ENCODE measurements at places on chromosomes 2 and 18.

DNA sequence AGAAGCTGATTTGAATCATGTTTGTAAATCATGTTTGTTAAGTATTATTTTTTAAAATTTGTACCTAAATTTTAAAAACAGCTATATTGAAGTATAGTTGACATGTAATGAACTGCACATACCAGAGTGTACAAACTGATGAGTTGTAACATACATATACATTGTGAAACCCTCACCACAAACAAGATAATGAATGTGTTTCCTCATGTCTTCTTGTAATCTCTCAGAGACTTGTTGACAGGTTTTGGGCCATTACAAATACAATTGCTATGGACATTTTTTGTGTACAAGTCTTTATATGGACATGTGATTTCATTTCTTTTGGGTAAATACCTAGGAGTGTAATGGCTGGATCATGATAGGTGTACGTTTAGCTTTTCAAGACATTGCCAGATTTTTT is 21.5 kb downstream of the WDR43 start:
- no peak for DNase-seq

DNA sequence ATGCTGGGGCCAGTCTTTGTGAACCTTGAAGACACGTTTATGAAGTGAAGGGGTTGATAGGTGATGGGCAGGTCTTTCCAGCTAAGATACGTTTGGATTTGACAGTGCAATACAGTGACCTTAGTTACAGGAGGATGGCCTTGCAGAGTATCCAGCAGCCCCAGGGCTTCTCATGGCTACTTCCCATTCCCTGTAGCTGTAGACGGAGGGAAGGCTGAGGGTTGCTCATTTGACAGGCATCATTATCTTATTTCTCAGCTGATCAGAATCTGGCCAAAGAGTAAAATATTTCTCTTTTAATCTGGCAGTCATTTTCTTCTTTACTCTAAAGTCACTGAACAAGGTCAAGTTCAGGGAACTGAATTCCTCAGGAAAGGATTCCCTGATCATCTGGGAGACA is 85.1 kb upstream of the RMDN2 start:
- no peak for DNase-seq

- DNase-seq = peak; percentile 31
Observed at GRCh38 chr2:37671009-37671815, at the start of gene CDC42EP3. Gene CDC42EP3, minus strand, starts transcription at chr2:37671642. Its CDS starts 25,055 bp downstream, at chr2:37646587.

- no peak for DNase-seq
Observed at GRCh38 chr2:237627441-237628246, at the start of gene LRRFIP1. Gene LRRFIP1, plus strand, starts transcription at chr2:237627587. Its CDS starts 58 bp downstream, at chr2:237627645.

DNA sequence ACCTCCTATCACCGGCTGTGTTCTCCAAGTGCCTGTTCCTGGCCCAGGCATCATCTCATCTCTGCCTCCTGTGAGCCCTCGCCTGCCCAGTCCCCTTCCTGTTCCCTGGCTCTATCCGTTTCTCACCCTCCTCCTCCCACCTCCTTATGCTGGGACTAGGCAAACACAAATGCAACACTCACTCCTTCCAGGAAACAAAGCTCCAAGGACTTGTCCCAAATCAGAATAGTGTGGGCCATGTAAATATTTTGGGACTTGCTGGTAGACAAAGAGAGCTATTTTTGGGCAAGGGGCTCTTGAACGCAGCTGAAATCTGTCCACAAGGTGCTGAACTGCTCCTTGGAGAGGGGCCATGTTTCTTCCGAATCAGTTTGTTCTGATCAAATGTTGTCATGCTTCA is 25.3 kb downstream of the MBP start:
- DNase-seq = no peak

DNA sequence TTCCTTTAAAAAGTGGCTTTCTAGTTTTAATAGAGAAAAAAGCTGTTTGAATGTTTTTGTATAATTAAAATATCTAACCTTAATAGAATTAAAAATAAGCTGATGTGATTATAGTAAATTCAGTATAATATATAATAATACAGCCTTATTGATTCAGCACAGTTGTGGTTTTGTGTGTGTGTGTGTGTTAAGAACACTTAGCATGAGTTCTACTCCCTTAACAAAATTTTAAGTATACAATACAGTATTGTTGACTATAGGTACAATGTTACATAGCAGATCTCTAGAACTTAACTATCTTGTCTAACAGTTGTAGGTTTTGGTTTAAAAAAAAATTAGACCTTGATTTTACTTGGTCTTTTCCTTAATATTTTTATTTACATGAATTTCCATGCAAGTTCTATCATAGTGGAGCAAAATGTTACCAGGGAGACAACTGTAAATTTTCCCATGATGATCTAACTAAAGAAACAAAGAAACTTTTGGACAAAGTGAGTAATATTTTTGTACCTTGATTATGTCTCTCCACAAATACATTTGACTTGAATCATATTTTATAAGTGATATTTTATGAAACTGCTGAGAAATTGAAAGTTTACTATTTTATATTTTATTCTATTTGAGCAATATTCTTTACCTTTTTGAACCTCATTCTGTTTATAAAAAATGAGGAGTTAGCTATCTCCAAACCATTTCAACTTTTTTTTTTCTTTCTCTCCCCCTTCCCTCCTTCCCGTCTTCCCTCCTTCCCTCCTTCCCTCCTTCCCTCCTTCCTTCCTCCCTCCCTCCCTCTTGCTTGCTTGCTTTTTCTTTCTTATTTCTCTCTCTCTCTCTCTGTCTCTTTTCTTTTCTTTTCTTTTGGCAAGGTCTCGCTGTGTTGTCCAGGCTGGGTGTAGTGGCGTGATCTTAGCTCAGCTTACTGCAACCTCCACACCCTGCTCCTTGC is 46.3 kb downstream of the ZC3H6 start:
- no peak for DNase-seq

DNA sequence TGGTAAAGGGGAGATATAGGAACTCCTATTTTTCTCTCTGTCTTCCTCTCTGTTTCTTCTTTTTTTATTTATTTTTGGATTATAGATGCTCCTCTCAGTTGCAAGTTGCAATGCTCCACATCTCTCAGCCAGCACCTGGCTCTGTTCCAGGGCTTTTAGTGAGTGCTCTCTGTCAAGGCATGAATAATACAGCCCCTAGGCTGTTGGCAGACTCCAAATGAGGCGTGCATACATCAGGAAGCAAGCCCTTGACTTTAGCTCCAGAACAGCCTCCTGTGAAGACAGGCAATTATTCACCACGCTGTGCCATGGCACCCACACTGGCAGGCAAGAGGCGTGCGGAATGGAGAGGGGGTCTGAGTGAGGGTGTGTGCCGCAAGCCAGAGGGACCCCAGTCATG is 228.1 kb upstream of the PXDN start:
- no peak for DNase-seq

DNA sequence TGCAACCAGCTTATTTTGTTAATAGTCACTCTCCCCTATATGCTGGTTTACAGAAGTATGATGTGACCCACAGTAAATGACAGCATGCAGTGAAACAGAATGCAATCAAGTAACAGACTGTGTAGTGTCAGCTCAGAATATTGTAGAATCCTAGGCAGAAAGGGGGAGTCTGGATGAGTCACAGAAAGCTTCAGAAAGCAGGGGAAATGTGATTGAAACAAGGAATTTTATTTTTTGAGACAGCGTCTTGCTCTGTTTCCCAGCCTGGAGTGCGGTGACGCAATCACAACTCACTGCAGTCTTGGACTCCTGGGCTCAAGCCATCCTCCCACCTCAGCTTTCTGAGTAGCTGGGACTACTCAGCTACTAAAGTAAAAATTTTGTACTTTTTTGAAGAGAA is 219.9 kb upstream of the FBXO11 start:
- no peak for DNase-seq

- DNase-seq = no peak
Observed at GRCh38 chr2:147913701-147914480, 69.1 kb downstream of the ACVR2A start.

- DNase-seq = no peak
Observed at GRCh38 chr18:27223526-27224291, 38.6 kb upstream of the CHST9 start.
